ENCODE measurements at places on chromosomes 13 and 19.

DNA sequence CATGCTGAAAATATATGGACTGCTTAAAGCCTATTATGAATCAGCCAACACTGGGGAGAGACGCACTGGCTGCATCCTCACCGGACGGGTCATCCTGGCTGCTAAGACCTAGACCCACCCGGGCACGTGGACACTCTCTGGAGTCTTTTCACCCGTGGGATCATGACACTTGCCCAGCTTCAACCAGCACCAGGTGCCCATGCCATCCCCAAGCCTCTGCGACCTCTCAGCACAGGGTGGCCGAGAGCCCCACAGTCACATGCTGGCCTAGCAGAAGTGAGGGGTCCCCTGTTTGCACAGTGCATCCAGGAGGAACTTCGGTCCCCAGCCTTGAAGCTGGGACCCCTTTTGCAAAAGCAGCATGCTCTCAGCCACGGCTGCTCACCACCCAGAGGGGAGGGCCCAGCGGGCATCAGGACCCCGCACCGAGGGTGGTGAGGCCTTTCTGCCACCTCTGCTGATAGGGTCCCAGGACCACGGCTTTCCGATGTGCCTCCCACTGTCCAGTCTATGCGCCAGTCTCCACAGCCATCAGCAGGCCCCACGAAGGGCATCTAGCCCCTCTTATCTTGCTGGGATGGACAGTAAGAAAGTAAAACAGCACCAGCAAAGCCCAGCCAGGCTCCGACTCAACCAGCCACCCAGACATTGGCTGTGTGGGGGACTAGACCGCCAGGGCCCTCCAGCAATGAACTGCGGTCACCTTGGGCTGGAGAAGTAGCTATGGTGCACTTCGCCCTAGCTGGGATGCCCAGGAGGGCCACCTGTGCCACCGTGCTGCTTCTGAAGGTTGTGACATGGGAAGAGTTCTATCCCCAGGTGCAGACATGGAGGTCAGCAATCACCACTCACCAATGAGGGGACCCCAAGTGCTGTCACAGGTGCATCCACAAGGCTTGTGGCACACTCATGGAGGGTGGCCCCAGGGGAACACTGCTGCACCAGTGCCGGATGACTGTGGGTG is 73.1 kb downstream of the CEBPG start:
- ATAC-seq = no peak

- ATAC-seq = no peak
These were observed 34.0 kb downstream of the PIN1 start for GRCh38 chr19:9868983-9869617.

GRCh38 chr19:40143612-40144011 is 47.6 kb upstream of the MAP3K10 start:
- peak; percentile 63 for ATAC-seq

DNA sequence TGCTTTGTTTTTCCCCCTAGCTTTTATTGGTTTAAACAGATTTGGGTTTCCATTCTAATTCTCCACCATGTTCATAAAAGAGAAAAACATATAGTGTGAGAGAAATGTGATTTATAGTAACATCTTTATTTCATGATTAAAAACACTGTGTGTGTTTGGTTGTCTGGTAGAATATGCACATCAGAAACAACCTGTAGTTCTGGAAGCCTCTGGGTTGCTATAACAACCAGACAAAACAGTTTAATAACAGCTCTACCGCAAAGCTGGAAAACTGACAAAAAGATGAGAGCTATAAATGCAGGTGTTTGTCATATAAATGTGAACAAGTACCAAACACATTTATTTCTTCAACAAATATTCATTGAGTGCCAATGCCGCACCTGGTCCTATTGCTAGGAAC is 9.8 kb downstream of the KBTBD6 start:
- ATAC-seq = no peak

GRCh38 chr19:45125975-45126493 is 33.1 kb downstream of the PPP1R37 start:
- ATAC-seq = peak; percentile 84

DNA sequence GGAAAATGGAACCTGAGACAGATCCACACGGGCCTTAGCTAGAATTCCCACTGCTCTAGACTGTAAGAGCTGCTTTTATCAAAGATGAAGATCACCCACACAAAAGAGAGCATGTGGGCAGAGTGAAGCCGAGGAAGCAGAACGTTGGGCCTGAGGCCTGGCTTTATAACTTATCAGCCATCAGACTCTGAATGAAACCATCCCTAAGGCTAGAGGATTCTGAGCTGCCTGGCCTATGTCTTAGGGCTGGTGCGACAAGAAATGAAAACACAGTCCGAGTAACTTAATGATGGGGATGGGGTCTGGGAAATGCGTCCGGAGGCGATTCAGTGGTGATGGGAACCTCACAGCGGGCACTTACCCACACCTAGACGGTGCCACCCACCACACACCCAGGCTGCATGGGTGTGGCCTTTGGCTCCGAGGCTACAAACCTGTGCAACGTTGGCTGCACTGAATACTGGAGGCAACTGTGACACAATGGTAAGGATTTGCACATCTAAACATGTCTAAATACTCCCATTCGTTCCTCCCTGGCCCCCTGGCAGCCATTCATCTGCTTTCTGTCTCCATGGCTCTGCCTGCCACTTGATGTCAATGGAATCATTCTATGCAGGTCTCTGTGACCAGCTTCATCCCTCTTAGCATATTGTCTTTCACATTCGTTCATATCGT is 62.0 kb downstream of the SLC15A1 start:
- peak; percentile 29 for ATAC-seq

- ATAC-seq = no peak
These were observed 1257.5 kb upstream of the ATXN8OS start for GRCh38 chr13:68850160-68850559.
